Smooth muscle cell of trachea (primary cell): ENCODE measurements at places on chromosomes 3 and 15. TPM values are rescaled to one million over a fixed set of nuclear protein-coding genes. Genes with fewer than 3 reads are reported as not detected.

The GOLGA8B gene
- total RNA-seq: 12.6 and 15.9 TPM in 2 replicates

The ISLR gene
- total RNA-seq: 92.1 and 202 TPM in 2 replicates

The SPTBN5 gene
- 0.29 and 0.83 TPM in 2 replicates for total RNA-seq

The IQCF5 gene
- total RNA-seq: not detected in 2 replicates

The PLIN1 gene
- under 0.01 and 0.50 TPM in 2 replicates for total RNA-seq

The TRAT1 gene
- total RNA-seq: not detected in 2 replicates

The MESP2 gene
- total RNA-seq: 0.58 and 1.3 TPM in 2 replicates

The MAGEL2 gene
- total RNA-seq: 0.50 TPM in 1 of 2 replicates, not detected in the other

The FMN1 gene
- 21.7 and 23.3 TPM in 2 replicates for total RNA-seq

The C2CD4B gene
- 0.15 TPM in 1 of 2 replicates, not detected in the other for total RNA-seq

The GHRL gene
- 0.29 TPM in 1 of 2 replicates, not detected in the other for total RNA-seq

The LSMEM2 gene
- total RNA-seq: 0.17 TPM in 1 of 2 replicates, not detected in the other

The A4GNT gene
- total RNA-seq: not detected in 2 replicates

The GABRA5 gene
- not detected in 2 replicates for total RNA-seq

The ZCWPW2 gene
- total RNA-seq: 0.66 and 1.3 TPM in 2 replicates

The PLSCR4 gene
- total RNA-seq: 20.3 and 21.7 TPM in 2 replicates

The TRPM1 gene
- not detected in 2 replicates for total RNA-seq

The CLPX gene
- total RNA-seq: 28.1 and 61.2 TPM in 2 replicates

The STT3B gene
- total RNA-seq: 196 and 266 TPM in 2 replicates

The KY gene
- total RNA-seq: 1.6 and 1.7 TPM in 2 replicates

The ARRDC4 gene
- total RNA-seq: 9.2 and 16.9 TPM in 2 replicates

The LSAMP gene
- 7.1 and 12.2 TPM in 2 replicates for total RNA-seq

The FES gene
- total RNA-seq: 38.7 and 63.0 TPM in 2 replicates

The CCR3 gene
- 0.33 TPM in 1 of 2 replicates, not detected in the other for total RNA-seq

The CCDC39 gene
- 0.15 and 0.17 TPM in 2 replicates for total RNA-seq

The TOPAZ1 gene
- total RNA-seq: not detected in 2 replicates

The CISH gene
- total RNA-seq: 0.73 and 1.3 TPM in 2 replicates

The NTRK3 gene
- under 0.01 and 0.17 TPM in 2 replicates for total RNA-seq

The INSYN1 gene
- total RNA-seq: 0.73 and 1.5 TPM in 2 replicates

The PLXNB1 gene
- total RNA-seq: 41.3 and 76.4 TPM in 2 replicates

The SCG5 gene
- total RNA-seq: 15.3 and 21.5 TPM in 2 replicates

The SOX14 gene
- total RNA-seq: not detected in 2 replicates

The ZNF774 gene
- 1.5 and 1.9 TPM in 2 replicates for total RNA-seq

The CFAP100 gene
- total RNA-seq: not detected in 2 replicates

The MEF2A gene
- total RNA-seq: 42.2 and 49.9 TPM in 2 replicates

The COL6A5 gene
- not detected in 2 replicates for total RNA-seq

The MAGI1 gene
- 16.5 and 17.6 TPM in 2 replicates for total RNA-seq

The SI gene
- not detected in 2 replicates for total RNA-seq

The THAP10 gene
- total RNA-seq: 2.5 and 3.3 TPM in 2 replicates

The GPR87 gene
- total RNA-seq: 0.17 and 0.29 TPM in 2 replicates

The DAZL gene
- not detected in 2 replicates for total RNA-seq

The AADACL2 gene
- total RNA-seq: not detected in 2 replicates
